Activated gamma-delta T cell treated with Interleukin-2 at 50 U/mL for 16 hours (primary cell): ENCODE measurements at places on chromosomes 4 and X.

DNA sequence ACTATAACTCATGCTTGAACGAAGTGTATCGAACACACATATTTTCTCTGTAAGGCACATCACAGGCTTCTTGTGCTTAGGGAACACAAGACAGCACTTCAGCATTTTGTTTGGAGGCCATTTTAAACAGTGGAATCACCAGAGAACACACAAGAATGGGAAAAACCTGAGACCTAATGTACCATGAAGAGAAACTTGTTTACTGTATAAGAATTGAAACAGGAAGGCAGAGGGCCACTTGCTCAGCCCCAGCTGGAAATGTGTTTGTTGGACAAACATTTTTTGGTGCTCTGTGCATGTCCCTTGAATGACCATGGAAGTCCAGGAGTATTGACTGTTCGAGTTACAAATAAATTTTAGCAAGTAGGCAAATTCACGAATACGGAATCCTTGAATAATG, 47.5 kb downstream of the RAPGEF2 start:
- no peak for DNase-seq

- no peak for DNase-seq
These were observed at the start of gene PROM1 for GRCh38 chr4:16083241-16084191. Gene PROM1, minus strand, starts transcription at chr4:16084023. Its CDS starts 8,117 bp downstream, at chr4:16075906.

- DNase-seq = no peak
These were observed 1.5 kb downstream of the TRIM2 start for GRCh38 chr4:153205757-153206156.

- DNase-seq = no peak
These were observed 38.6 kb downstream of the MXRA5 start for GRCh38 chrX:3307881-3308280.

GRCh38 chrX:77493677-77494553, 46.7 kb downstream of the FGF16 start:
- DNase-seq = no peak
